ENCODE measurements at places on chromosomes 2 and 18.
A peak's percentile ranks its signal among the peaks of the same experiment; 100 is the strongest.

DNA sequence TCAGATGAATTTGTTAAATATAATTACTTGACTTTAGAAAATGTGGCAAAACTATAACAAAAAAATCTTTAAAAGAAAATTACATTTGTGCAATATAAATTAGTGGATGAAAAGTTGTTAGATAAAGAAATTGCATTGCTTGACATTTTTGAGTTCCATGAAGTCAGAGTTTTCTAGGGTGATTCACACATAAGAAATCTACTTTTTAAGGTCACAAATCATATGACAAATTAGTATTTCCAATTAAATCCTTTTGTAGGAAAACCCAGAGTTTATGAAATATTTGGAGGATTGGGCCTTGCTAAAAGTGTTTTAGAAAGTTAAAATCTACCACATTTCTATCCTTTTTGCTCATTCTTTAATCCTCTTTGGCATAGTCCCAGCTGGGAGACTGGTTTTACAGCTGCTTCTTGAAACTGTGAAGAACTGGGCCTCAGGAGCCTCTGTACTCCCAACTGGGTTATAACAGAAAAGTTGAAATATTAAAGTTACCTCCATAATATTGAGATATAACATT is 289.2 kb downstream of the LRRTM4 start:
- no peak for DNase-seq

DNA sequence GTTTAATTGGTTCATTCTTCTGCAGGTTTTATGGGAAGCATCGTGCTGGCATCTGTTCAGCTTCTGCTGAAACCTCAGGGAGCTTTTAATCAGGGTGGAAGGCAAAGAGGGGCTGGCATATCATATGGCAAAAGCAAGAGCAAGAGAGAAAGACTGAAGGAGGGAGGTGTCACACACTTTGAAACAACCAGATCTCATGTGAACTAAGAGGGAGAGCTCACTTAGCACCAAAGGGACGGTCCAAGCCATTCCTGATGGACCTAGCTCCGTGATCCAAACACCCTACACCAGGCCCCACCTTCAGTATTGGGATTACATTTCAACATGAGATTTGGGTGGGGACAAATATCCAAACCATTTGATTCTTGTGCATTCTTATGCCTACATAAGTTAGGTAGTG is 563.1 kb downstream of the SPAG16 start:
- no peak for DNase-seq

GRCh38 chr2:7619203-7619970 is 702.2 kb downstream of the RNF144A start:
- no peak for DNase-seq

GRCh38 chr18:505483-506122 is 5.1 kb upstream of the COLEC12 start:
- no peak for DNase-seq

- DNase-seq: no peak
Observed at GRCh38 chr18:75679331-75679730, 251.8 kb upstream of the SMIM21 start.

DNA sequence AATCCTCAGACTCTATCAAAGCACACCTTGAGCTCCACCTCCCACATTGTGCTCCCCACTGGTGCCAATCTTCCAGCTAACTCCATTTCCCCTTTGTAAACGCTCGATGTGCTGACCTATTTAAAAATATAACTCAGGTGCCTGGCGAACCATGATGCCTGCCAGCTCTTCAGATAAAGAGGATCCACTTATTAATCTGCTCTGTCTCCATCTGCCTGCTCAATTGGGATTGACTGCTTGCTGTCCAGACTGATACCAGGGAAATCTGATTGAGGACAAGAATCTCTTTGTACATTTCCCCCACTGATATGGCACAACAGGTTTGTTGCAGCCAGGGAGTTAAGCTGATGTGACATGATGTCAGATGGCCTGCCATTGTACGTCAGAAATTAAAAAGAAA is 2036.5 kb upstream of the CELF4 start:
- no peak for DNase-seq

GRCh38 chr2:203673933-203674332 is 32.5 kb upstream of the CD28 start:
- peak; percentile 78 for DNase-seq

GRCh38 chr2:96470636-96471035 is 34.5 kb downstream of the NEURL3 start:
- no peak for DNase-seq

DNA sequence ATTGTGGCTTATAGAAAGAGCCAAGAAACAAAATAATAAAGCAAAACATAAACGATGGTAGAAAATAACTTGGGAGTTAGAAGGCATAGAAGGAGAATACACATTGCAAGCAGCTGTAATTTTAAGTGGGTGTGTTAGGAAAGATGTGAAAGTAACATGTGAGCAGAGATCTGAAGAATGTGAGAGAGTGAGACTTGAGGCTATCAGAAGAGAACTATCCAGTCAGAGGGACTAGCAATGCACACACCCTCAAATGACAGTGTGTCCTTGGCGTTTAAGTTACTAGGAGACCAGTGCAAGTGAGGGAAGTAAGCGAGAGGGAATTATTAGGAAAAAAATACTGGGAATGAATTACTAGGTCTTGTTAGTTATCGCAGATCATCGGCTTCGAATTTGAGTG is 304.9 kb downstream of the DSEL start:
- no peak for DNase-seq

- peak; percentile 18 for DNase-seq
Observed at GRCh38 chr2:33673937-33674336, 74.8 kb upstream of the FAM98A start.

Measured in MCF 10A (cell line).